IPS DF 19.7 (cell line): ENCODE measurements at places on chromosomes 7 and 10.

- no peak for DNase-seq
Observed at GRCh38 chr7:112080441-112080840, 125.8 kb downstream of the DOCK4 start.

GRCh38 chr7:99719996-99720769, 14.8 kb downstream of the CYP3A7 start:
- DNase-seq, result no peak

- DNase-seq, result no peak
Observed at GRCh38 chr7:27248427-27248806, 5.8 kb downstream of the EVX1 start.

- DNase-seq, result no peak
Observed at GRCh38 chr10:129956876-129957673, 7.0 kb downstream of the EBF3 start.
